Naive thymus-derived CD8-positive, alpha-beta T cell (primary cell): ENCODE measurements at places on chromosomes 7 and 10. TPM values are rescaled to one million over a fixed set of nuclear protein-coding genes. Genes with fewer than 3 reads are reported as not detected.

The STRIP2 gene
- total RNA-seq, result 0.11 TPM

The SLC26A4 gene
- total RNA-seq, result not detected

The NUDCD3 gene
- total RNA-seq, result 111 TPM

The OPN1SW gene
- total RNA-seq, result not detected

The OGDHL gene
- total RNA-seq, result not detected

The CDNF gene
- total RNA-seq, result 6.2 TPM

DNA sequence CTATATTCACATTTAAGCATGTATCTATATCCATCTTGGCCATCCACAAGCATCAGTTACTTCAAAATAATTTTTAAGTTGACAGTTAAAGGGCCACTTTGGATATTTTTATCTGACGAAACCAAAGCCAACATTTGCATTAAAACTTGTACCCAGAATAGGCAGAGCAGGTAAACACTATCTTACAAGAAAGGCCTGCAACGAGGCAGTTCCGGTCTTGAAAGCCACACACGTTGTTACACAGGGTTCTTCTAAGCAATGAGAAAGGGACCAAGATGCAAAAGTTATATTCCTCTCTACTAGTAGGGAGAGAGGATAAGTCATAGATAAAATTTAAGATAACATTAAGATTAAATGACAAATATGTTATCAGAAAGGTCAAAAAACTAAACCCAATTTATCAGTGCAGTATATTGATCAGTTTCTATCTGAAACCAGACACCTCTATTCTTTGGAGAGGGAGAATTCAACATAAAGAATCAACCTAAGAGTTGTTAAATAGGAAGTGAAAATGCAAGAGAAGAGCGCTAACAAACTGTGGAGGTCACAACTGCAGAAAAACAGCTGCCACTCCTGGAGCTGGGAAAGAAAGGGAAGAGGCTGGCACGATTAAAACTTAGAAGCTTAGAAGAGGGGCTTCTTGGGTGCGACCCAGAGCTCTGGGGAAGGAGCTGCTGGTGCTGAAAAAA, 701.3 kb downstream of the TNS3 start:
- H3K27me3 ChIP-seq, result no peaks in the 10 kb centered on the region
- no peak overlapping the region for H3K4me3 ChIP-seq
- H3K36me3 ChIP-seq, result no peaks in the 10 kb centered on the region
- no peaks in the 10 kb centered on the region for H3K4me1 ChIP-seq
- H3K27ac ChIP-seq, result no peak overlapping the region
- DNase-seq, result no peak

DNA sequence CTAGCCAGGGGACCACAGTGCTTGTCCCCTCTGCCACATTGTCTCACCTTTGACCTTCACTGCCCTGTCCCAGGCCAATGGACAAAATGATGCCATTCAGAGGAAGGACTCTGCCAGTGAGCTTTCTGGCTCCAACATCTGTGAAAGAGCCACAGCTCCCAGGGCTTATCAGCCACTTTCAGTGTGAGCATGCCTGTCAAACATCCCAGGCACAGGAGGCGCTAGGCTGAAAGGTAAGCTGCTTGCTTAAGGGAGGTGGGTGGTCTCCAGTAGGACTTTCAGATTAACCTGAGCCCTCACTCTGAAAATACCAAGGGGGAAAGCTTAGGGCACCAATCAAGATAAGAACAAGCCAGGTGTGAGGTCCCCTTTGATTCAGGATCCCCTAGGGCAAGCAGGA, 59.8 kb upstream of the GDF10 start:
- no peaks in the 10 kb centered on the region for H3K36me3 ChIP-seq
- no peak overlapping the region for H3K4me3 ChIP-seq
- H3K27me3 ChIP-seq, result no peaks in the 10 kb centered on the region
- DNase-seq, result no peak
- H3K4me1 ChIP-seq, result peaks cover 9% of the 10 kb centered on the region
- H3K27ac ChIP-seq, result no peak overlapping the region

DNA sequence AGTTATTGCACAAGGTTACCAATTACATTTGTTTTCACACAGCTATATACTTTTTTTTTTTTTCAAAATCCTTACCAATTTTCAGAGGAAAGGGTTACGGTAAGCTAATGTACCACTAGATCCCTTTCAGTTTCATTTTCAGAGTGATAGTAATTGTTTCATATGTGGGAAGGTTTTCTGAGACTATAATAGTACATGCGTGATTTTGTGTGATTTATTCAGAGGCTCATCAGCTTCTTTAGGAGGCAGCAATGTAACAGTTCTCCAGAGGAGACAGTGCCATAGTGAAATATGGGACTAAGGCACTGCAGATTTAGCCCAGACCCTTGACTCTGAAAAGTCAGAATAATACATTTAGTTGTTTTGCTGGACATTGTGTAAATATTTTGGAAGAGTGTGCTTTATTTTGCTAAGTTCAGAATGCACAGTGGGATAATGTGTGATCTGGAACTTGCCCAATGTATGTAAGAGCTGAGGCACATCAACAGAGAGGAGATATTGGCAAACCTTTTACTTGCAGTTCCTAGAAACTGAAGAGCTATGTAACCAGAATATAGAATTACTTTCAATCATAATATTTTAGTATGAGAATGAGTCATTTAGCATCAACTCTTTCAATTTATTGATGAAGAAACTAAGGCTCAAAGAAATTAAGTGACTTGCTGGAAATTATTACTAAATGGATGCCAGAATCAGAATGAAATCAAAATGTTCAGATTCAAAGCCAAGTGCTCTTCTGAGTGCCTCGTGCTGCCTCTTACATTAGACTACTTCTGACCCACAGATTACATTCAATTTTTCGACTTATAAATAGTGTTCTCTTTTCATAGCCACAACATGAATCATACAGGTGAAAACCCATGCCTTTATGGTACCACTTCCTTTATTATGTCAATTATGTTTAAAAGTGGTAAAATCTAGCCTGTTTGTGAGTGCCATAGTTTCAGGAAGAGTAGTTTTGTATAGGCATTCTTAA, 207.7 kb upstream of the TEX47 start:
- no peaks in the 10 kb centered on the region for H3K27me3 ChIP-seq
- H3K4me1 ChIP-seq, result peaks cover 17% of the 10 kb centered on the region
- peak overlapping the region; percentile 72 for H3K4me3 ChIP-seq
- DNase-seq, result no peak
- no peaks in the 10 kb centered on the region for H3K36me3 ChIP-seq

DNA sequence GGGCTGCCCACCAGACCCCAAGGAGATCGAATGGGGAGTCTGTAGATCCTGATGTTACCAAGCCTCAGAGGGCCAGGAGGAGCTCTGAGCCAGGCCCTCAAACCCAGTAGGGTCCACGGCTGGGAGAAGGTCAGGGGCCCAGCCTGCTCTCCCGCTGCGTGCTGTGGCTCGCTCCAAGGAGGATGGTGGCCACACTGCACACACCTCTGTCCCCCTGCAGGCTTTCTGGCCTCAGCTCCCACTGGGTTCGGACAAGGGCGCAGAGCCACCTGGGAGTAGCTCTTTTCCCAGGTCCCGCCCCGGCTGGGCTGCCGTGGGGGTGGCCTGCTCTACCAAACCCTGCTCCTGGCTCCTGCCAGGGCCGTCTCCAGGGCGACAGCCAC, 175.8 kb downstream of the ZNF248 start:
- no peak for DNase-seq
- H3K27ac ChIP-seq, result no peak overlapping the region
- no peaks in the 10 kb centered on the region for H3K4me1 ChIP-seq
- no peaks in the 10 kb centered on the region for H3K27me3 ChIP-seq

DNA sequence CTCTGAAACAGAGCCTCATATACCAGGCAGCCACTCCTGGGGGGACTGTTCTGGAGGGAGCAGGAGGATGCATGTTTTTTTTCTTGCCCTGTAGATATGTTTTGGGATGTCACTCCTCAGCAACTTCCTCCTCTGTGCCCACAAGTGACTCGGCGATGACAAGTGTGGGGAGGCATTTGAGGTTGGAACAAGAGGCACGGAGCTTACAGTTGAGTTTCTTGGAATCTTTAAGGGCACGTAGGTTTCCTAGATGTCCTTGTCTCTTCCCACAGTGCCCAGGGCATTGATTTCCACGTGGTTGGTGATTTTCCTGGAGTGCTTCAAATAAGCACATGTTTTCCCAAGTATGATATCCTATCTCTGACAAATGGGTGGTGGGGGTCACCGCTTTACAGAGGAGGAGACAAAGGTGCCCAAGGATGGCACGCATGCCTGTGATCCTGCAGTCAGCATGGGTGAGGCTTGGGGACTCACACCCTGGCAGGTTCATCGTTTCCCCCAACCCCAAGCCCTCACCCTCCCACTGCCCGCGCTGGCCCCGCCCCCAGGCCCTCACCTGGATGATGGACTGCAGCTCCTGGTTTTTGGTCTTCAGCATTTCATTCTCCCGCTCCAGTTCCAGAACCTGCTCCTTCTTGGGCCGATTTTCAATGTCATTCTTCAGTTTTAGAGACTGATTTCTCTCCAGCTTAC, 95.2 kb upstream of the GNA12 start:
- H3K4me3 ChIP-seq, result no peak overlapping the region
- no peak overlapping the region for H3K27ac ChIP-seq
- DNase-seq, result no peak
- H3K27me3 ChIP-seq, result no peaks in the 10 kb centered on the region

- H3K27me3 ChIP-seq, result no peaks in the 10 kb centered on the region
- no peaks in the 10 kb centered on the region for H3K36me3 ChIP-seq
- DNase-seq, result no peak
Observed at GRCh38 chr10:65570143-65571010, 1355.5 kb upstream of the LRRTM3 start.

DNA sequence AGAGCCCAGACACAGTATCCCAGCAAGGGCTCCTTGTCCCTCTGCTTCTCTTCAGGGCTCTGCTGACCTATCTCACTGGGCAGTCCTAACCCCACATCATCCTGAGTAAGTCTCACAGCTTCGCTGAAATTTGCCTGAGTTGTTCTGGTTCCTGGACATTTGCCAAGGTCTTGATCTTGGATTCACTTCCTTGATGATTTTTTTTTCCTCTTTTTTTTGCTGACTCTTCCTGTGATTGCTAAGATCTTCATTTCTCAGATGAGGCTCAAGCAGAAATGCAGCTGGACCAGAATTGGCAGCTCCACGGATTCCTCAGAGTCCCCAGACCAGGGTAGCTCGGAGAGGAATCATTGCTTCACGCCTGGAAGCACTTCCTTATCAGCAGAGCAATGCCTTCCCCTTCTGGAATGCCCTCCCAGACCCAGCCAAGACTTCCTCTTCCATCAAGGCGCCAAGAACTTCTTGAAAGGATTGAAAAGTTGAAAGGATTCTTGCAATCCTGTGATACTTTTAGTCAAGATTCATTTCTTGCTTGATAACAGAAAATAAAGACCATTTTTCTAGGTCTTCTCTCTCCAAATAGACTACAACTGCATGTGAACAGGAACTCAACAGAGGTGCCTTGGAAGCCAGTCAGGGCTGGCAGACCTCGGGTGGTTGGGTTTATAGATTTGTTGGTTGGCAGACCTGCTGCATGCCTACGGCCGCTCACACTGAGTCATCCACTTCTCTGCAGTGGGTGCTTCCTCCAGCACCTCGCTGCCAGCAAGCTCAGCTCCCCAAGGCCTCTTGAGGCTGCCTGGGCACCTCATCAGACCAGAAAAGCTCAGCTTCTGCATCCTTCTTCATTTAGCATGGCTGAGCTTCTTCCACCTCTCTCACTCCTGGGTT, 8.8 kb upstream of the AFAP1L2 start:
- H3K36me3 ChIP-seq, result no peaks in the 10 kb centered on the region
- peaks cover 46% of the 10 kb centered on the region for H3K27me3 ChIP-seq

- H3K4me3 ChIP-seq, result no peak overlapping the region
- H3K27me3 ChIP-seq, result no peaks in the 10 kb centered on the region
- DNase-seq, result no peak
- peaks cover 40% of the 10 kb centered on the region for H3K36me3 ChIP-seq
Observed at GRCh38 chr10:3774018-3774813, 10.8 kb downstream of the KLF6 start.

DNA sequence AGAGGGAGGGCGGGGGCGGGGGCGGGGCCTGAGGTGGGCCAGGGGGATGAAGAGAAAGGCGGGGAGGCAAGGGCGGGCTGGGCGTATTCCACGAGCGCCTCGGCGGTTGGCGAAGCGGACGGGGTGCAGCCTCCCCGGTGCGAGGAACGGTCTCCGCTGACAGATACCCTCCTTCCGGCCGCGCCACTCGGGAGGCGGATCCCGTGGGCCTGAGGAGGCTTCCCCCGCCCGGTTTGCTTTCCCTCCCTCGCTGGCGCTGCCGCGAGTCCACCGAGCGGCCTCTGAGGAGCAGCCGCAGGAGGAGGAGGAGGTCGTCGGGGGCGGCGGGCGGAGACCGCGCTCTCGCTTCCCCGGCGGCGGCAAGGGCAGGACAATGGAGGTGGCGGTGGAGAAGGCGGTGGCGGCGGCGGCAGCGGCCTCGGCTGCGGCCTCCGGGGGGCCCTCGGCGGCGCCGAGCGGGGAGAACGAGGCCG, at the start of gene TRIM24:
Gene TRIM24, plus strand, starts transcription at position 84 of the 473 bp plus-strand sequence. Its CDS starts 290 bp downstream, at position 374.
- H3K4me3 ChIP-seq, result peak within 1 kb of the TSS; percentile 96
- H3K27ac ChIP-seq, result peak within 1 kb of the TSS; percentile 95
- no peak for DNase-seq
- H3K27me3 ChIP-seq, result no peaks in the 10 kb centered on the region
- H3K36me3 ChIP-seq, result peaks cover 11% of the 10 kb centered on the region

GRCh38 chr10:48670978-48671913, 13.4 kb upstream of the WDFY4 start:
- no peak overlapping the region for H3K27ac ChIP-seq
- H3K4me3 ChIP-seq, result no peak overlapping the region
- no peaks in the 10 kb centered on the region for H3K4me1 ChIP-seq
- DNase-seq, result no peak
- H3K27me3 ChIP-seq, result peaks cover 6% of the 10 kb centered on the region

- H3K27ac ChIP-seq, result no peak overlapping the region
- no peak for DNase-seq
- H3K4me3 ChIP-seq, result no peak overlapping the region
- H3K27me3 ChIP-seq, result peaks cover 10% of the 10 kb centered on the region
- H3K36me3 ChIP-seq, result no peaks in the 10 kb centered on the region
Observed at GRCh38 chr10:85222300-85222699, 893.9 kb downstream of the CCSER2 start.

DNA sequence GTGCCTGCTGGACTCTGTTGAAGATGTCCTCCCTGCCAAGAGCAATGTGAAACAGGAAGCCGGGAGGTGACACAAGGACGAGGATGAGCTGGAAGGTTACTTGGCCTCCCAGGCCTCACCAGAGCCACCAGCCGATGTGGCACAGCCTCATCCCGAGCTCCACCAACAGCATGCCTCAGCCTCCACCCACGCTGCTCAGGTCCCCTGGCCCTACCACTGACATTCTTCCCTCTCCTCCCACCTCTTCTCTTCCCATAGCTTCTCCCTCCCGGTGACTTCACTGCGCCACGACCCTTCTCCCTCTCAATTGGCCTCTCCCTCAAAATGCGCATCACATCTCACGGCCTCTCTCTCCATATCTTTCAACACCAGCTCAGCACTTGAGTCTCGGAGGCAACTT, 249.9 kb downstream of the SKAP2 start:
- no peak overlapping the region for H3K4me3 ChIP-seq
- H3K36me3 ChIP-seq, result no peaks in the 10 kb centered on the region
- no peaks in the 10 kb centered on the region for H3K4me1 ChIP-seq
- DNase-seq, result no peak
- peaks cover 10% of the 10 kb centered on the region for H3K27me3 ChIP-seq
- H3K27ac ChIP-seq, result no peak overlapping the region
